Smooth muscle cell of trachea (primary cell): ENCODE measurements at places on chromosomes 2 and 18. TPM values are rescaled to one million over a fixed set of nuclear protein-coding genes. Genes with fewer than 3 reads are reported as not detected.

Gene SLC66A2
- 40.3 and 64.3 TPM in 2 replicates for total RNA-seq

Gene ASB18
- total RNA-seq = not detected in 2 replicates

Gene NCOA1
- total RNA-seq = 15.4 and 16.6 TPM in 2 replicates

Gene DSG1
- not detected in 2 replicates for total RNA-seq

Gene SYT4
- not detected in 2 replicates for total RNA-seq

Gene RIT2
- total RNA-seq = not detected in 2 replicates

Gene CHRNG
- total RNA-seq = not detected in 2 replicates
